OCI-M1 (cell line): ENCODE measurements at places on chromosomes 12 and 14.

DNA sequence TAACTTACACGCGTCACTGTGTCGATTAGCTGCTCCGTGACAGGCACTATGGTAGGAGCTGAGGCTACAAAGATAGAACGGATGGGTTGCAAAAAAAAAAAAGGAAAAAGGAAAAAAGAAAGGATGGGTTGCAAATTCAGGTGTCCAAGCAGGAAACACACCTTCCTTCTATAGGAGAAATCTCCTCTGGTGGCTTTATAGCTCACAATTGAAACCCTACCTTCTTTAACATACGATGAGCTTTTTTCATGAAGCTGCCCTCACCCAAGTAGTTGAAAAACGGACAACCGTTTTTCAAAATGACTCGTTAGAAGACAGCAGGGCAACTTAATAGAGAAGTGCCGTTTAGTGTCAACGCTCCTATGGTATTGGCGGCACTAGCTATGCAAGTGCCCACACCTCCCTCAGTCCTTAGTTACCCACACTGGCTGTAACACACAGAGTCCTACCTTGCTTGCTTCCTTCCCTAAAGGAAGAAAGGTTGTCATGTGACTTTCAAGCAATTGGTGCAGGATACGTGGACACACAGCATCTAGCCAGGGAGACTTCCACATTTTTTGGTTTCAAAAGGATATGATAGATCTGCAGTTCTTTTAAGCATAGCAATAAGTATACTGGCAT is 682 bp upstream of the TRIP11 start:
- DNase-seq, result peak; percentile 51

DNA sequence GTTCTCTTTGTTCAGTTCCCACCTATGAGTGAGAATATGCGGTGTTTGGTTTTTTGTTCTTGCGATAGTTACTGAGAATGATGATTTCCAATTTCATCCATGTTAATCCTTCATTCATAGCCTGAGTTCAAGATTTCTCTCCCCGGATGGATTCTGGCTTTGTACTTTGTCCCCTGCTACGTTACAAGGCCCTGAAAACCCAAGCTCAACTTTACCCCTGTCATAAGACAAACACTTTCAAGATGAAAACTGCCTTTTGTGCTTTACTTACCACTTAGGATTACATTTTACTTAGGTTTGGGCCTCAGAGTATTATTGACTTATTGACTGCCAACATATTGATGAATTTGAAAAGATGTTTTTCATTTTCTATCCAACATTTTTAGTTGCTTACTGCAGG is 36.3 kb downstream of the FOXA1 start:
- DNase-seq, result no peak

DNA sequence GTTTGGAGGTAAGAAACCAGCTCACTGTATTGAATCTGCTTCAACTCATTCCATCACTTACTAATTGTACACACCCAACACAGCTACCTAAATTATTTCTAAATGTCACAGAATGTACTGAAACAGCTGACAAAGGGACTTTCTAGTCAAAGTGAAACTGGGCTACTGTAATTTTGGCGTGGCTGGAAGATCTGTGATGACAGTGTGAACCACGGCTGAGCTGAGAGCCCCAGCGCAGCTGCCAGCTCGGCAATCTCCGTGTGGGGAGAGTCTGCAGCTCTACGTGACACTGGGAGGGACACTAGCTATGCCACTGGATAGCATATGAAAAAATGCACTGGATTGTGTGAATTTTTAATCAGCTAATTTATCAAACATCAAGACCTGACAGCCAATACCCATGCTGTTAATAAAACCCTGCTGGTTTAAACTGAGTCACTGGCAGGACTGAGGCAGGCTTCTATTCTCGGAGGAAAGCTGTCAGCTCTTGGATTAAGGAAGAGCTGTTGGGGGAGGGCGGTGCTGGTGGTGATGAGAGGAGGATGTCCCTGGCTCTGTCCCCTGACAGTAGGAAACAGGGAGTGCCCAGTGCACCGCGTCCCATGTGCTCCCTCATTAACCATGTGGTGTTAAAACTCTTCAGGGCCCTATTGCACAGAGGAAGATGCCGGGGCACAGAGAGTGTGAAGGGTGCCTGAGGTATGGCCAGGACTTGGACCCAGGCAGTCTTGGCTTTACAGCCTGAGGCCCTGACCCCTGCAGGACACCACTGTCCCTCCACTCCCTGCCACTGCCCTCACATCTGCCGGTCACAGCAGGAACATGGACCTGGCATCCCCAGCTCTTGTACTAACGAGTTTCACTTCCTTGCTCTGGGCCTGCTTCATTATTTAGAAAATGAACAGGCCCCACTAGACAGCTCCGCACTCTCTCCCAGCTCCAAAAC is 13.3 kb downstream of the SLC15A4 start:
- DNase-seq, result no peak

GRCh38 chr14:63478010-63478409 is 65.2 kb downstream of the PPP2R5E start:
- peak; percentile 67 for DNase-seq

DNA sequence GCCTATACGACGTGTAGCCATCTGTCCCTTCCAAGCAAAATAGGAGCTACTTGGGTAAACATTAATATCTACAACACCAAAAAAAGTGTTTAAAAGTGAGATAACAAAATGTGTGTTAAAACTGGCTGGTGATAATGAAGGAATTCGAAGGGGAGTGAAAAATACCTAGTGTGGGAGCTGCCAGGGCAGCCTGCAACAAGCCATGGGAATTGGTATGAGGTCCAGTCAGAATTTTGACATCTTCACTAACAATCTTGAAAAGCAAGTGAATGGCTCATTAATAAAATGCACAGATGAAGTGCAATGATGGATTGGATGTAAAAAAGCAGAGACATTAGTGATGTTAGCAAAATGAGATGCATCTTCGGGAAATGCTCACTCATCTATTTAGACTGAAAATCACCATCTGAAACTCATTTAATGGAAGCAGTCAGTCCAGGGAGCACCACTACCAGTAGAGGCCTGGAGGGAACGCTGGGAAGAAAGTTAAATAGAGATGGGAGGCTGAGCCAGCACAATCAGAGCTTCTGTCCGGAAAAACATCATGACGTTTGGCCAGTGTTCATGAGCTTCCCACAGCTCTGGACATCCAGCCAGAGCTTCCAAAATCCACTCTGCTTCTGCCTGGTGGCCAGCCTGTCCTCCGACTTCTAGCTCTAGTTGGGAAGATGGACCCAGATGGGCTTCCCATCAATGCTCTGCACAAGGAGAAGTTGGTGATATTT is 405.0 kb upstream of the TMTC1 start:
- DNase-seq, result no peak

DNA sequence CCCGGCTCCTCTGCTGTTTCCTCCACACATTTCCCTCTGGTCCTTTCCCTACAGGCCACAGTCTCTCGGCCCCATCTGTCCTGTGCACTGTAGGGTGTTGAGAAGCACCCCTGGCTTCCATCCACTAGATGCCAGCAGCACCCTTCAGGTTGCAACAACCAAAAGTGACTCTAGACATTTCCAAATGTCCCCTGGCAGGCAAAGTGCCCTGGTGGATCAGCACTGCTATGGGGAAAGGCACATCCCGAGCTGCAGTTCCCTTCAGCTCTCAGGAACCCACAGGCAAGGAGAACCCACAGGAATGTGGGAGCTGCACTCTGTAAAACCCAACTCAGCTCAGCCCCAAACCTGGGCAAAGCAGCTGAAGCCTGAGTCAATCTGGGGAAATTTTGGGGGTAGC is 77.0 kb downstream of the RBM19 start:
- DNase-seq, result no peak

- peak; percentile 57 for DNase-seq
Measured at GRCh38 chr12:108850854-108851573, 6.4 kb downstream of the SSH1 start.

GRCh38 chr12:96258104-96258961 is 64.2 kb downstream of the ELK3 start:
- DNase-seq, result no peak

GRCh38 chr12:94707892-94708291 is 57.5 kb upstream of the TMCC3 start:
- no peak for DNase-seq

DNA sequence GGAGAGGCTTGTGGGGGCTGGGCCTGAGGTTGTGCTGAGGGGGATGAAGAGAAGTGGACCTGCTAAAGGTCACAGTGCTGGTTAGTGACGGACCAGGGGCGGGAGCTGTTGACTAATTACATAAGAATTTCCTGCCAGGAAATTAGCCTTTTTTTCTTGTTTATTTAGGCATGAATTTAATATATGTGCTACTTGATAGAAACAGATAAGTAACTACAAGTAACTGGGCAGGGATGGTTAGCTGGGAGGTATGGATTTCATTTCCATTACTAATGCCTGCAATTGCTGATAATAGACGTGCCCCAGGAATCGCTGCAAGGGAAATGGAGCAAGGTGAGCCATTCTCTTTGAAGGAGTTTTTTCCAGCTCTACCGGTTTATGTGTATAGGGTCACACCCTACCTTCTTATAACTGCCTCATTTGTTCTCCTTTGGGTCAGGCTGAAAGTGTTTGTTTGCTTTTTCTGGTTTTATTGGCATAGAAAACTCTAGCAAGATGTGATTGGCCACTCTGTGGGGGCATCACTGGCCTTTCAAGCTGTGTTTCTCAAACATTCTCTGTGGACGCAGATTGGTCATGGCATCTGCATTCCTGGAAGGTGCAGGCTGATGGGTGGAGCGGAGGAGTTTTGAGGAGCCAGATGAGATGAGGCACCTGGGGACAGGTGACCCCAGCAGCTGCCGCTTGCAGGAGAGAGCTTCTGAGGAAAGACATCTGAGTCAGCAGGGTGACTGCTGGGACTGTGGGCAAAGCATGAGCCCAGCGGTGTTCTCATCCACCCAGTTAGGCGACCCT is 19.0 kb upstream of the GPRC5A start:
- DNase-seq, result no peak

GRCh38 chr12:98741196-98741555 is 96.1 kb downstream of the APAF1 start:
- DNase-seq, result no peak

DNA sequence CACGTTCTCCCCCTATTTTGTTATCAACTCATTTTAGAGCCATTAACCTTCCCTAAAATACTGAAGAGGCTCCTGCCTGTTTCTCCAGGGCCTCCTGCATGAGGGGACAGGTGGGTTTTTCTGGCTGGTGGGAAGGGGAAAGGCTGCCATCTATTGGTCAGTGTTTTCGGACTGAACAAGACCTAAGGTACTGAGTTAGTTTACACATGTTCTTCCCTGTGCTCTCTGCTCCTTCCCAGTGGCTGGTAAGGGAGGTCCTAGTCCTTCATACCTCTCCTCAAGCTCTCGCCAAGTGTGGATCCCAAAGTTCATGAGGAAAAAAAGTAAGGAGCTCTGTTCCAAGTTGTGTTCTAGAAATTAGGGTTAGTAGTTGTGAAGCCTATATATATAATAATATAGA is 357.5 kb downstream of the FSCB start:
- DNase-seq, result peak; percentile 68

DNA sequence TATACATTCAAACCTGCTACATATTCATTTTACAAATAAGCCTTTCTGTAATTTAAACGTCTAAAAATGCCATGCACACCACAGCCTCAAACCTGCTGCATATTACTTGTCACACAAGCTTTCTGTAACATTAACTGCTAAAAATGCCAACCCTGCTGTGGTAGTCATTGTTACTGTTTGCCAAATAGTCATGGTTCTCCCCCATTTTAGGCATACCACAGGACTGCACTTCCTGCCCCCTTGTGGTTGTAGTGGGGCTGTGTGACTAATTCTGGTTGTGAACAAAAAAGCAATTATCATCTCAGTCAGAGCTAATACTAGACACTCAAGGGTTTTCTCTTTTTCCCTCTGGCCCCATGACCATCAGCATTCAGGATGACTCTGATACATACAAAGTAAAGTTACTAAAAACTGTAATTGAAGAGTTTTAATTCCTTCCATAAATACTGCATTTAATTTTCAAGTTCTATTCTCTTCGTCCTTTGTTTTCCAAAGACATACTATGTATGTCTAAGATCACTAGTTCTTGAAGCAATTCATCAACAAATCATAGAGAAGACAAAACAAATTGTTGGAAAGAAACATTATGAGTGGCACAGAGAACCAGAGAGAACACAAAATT is 5.7 kb upstream of the SLC35F4 start:
- DNase-seq, result peak; percentile 10

- DNase-seq, result no peak
Measured at GRCh38 chr14:97367278-97367677, 570.1 kb downstream of the VRK1 start.

DNA sequence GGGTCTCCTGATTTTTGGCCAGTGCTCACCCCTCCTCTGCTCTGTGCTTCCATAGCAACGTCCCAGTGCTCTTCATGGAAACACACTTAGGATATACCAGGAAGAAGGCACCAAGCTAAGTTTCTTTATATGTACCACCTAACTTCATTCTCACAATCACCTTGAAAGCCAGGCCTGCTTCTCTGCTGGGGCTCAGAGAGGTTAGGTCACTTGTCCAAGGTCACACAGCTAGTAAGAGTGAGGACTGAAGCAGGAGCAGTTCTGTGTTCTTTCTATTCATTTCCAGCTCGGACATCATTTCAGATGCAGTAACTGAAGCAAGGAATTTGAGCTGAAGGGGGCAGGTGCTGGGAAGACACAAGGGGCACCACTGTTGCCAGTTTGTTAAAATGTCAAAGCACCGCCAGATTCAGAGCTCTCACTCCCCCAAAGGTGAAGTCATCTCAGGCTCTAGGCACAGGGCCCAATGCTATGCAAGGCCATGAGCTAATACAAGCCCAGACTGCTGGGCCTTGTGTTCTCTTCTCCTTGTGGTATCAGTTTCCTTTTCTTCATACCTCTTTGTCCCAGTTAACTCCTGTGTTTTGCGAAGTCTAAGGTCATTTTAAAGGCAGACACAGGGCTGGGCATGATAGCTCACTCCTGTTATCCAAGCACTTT is 19.7 kb upstream of the YY1 start:
- no peak for DNase-seq

- DNase-seq, result no peak
Measured at GRCh38 chr12:97754306-97754705, 291.7 kb downstream of the RMST start.

- peak; percentile 60 for DNase-seq
Measured at GRCh38 chr14:23299211-23299957, 3.3 kb downstream of the PPP1R3E start.

DNA sequence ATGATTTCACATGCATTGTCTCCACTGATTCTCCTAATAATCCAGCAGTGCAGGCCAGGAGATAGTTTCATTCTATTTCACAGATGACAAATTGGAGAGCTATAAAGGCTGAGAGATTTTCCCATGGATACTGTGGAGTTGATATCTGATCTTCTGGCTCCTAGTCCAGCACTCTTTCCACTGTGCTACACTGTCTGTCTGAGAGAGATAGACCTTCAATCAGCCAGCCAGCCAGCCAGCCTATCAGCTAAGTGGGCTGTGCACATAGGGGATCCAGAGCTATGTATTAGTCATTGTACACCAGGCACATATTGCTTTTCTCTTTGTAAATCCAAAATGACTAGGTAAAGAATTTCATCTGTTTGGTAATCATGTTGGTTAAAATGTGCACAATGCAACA is 91.8 kb upstream of the ATP2B1 start:
- peak; percentile 87 for DNase-seq
